ENCODE measurements at places on chromosomes 4 and X.

GRCh38 chr4:102871772-102872171, 3.0 kb downstream of the CISD2 start:
- DNase-seq: no peak

DNA sequence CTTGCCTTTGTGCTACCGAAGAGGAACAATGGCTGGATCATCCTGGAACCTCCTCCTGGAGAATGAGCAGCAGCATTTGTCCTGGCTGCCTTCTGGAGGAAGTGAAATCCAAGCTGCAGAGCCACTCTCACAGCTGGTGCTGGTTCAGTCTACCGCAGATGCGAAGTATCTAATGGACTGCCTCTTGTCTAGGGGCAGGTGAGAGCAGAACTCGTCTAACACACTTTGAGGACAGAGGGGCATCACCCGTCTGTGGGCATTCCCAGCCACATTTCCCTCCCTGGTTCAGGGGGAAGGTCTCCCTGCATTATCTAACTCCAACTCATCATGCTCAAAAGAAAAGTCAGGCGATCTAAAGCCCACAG, 338.2 kb upstream of the GATB start:
- DNase-seq: no peak

- no peak for DNase-seq
Measured at GRCh38 chrX:11239230-11239629, 54.0 kb upstream of the AMELX start.

- DNase-seq: no peak
Measured at GRCh38 chrX:43405191-43405590, 250.9 kb upstream of the MAOA start.

DNA sequence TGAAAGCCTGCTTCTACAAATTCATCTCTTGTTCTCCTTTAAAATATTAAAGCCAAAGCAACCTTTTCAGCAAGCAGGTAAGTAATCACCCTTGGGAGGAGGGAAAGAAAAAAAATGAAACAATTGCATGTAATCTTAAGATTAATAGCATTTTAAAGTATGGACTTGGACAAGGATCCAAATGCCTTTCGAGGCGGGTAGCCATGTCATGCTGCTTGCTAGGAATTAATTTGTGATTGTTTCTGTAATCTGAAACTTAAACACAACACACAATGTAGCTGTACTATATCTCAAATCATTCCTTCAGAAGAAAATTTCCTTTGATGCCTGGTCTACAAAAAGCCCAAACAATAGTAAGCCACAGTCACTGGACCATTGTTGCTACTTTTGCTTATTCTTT, 112.4 kb upstream of the CBR4 start:
- no peak for DNase-seq

- no peak for DNase-seq
Measured at GRCh38 chr4:32631831-32632230, 1911.7 kb downstream of the PCDH7 start.

DNA sequence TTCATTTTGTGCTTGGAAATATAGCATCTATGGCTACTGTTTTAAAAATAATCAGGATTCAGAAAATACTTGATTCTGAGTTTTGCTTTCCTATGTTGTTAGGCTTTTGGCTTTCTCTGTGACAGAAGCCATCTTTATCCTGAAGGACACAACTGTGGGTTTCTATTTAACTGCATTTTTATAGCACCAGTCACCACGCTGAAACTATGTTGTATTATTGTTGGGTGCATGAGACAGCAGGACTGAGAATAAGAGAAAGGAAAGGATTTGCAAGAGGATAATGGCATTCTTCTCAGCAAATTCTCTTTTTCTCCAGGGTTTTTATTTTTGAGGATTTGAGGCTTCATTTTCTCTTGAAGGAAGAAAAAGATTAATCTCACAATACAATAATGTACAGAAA, 10.1 kb upstream of the NEUROG2 start:
- DNase-seq: no peak

Measured in H9 (cell line).